ENCODE measurements at places on chromosomes 6 and 20.

GRCh38 chr6:39040080-39040673 is 8.4 kb upstream of the GLP1R start:
- no peak for DNase-seq

GRCh38 chr6:43481591-43482236 is 4.3 kb downstream of the TJAP1 start:
- DNase-seq = no peak

DNA sequence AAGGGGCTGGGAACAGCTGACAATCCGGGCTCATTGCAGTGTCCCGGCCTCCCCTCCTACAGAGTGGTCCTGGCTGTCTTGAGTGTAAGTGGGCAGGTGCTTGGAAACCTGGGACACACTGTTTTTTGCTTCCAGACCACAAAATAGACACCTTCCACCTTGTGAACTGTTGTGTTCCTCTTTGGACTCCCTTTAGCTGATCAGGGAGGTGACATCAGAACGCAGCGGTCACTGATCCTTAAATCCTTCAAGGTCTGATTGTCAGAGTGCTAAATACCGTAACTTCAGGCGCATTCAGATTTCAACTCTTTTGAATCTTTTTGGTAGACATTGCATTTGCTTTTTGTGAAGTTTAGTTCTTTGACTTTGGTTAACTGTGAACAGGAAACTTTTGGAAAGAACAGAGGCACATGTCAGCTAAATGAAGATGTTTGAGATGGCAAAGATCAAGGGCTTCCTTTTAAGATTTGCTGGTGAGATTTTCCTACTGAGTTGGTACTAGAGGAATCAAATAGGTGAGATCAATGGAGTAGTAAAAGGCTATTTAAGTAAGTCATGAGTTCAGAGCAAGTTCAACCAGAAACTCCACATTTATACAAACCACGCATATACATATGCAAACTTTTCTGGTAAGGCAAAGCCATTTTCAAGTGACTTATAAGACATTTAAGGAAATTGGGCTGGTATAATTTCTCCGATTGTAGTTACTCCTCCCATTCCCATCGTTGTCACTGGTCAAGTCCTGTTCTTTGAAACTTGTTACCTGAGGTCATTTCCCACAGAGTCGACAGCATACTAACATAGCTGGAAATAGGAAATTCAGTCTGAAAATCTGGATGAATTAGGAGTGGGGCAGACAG is 6.3 kb downstream of the PPP1R3G start:
- DNase-seq = no peak

- no peak for DNase-seq
These were observed 73.0 kb downstream of the TIAM2 start for GRCh38 chr6:155067956-155068615.

DNA sequence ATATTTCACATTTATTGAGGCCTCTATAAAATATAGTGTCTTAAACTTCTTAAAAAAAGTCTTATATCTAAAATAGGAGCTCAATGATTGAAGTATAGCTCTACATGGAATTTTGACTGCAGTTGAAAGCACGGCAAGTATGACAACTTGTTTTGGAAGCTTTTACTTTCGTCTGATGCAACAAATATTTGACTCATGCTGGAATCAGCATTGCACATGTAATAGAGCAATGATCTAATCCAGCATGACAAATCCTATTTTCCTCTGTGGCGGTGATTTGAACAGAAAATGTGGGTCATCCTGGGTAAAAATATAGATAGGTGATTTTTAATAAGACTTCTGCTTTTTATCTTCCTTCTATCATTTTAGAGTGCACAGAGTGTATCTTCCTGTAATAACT is 111.6 kb downstream of the TINAG start:
- no peak for DNase-seq

- DNase-seq = no peak
These were observed 16.3 kb downstream of the PKIG start for GRCh38 chr20:44598423-44599305.

DNA sequence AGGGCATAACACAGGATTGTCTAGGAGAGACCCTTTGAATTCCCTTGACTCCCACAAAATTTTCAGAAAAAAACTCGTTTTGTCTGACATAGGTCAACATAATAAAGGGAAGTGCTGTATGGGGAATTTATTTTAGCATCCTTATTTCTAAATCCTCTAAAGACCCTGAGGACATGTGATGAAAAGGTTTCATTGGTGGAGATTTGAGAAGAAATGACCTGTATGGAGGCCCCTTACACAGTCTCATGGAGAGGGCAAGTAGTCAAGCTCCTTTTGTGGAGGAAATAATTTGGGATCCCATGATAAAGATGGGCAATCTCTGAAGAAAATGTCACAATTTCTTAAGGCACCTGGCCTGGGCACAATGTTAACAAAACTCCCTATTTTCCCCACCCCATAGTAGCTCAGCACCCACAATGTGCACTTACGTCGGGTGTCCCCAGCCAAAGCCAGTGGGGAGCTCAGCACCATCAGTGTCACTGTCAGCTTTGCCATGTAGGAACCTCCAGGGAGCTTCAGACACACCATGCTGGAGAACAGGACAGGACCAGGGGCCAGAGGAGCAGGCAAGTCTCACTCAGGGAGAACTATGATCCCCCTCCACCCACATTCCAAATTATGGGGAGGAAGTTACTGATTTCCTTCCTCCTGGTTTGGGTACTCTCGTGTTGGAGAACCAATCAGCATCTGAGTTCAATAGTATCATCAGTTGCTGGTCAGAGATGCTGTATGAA is at the start of gene HLA-DRB5:
Gene HLA-DRB5 (minus strand): TSS at position 591 of the 734 bp plus-strand sequence. CDS start 63 bp downstream, at position 528.
- no peak for DNase-seq

DNA sequence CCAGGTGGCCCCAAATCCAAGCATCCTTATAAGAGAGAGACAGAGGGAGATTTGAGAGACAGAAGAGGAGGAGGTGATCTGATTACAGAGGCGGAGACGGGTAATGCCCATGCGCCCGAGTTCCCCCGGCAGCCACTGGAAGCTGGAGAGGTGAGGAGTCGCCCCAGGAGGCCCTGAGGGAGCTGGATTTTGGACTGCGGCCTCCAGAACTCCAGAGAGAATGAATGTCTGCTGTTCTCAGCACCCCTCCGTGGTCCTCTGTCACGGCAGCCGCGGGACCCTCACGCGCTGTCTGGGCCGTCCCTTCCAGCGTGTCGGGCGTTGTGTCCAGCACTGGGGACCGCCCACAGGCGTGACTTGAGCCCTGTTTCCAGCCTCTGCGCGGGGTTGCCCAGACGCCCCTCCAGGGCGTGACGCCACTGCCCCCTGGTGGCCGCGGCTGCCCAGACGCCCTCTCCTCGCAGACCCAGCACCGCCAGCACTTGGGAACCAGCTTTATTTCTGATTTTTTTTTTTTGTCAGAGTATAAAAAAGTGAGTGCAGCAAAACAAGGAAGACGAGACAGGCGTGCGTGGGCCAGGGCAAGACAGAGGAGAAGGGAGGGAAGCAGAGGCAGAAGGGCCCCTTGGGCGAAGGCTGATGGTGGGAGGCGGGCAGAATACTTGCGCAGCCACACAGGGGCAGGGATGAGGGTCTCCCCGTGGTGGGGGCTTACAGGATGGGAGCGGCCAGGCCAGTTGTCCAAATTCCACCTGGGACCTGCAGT is 4.1 kb upstream of the ZNF512B start:
- peak; percentile 82 for DNase-seq

DNA sequence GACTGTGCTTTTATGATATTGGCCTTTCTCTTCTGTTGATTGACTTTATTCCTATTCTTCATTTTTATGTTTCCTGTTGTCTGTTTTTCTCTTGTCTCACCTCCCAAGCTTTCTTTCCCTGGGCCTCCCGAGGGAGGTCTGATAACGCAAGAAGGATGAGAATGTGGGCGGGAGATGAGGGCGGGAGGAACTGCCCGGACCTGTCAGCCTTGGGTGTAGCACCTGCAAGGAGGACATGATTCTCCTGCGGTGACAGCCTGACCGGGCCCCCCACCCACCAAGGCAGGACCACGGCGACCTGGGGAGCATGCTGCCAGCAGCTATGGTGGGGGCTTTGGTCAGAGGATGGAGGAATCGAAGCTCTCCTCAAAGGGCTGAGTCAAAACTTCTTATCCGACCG is 86.9 kb downstream of the PLEKHG1 start:
- DNase-seq = no peak

DNA sequence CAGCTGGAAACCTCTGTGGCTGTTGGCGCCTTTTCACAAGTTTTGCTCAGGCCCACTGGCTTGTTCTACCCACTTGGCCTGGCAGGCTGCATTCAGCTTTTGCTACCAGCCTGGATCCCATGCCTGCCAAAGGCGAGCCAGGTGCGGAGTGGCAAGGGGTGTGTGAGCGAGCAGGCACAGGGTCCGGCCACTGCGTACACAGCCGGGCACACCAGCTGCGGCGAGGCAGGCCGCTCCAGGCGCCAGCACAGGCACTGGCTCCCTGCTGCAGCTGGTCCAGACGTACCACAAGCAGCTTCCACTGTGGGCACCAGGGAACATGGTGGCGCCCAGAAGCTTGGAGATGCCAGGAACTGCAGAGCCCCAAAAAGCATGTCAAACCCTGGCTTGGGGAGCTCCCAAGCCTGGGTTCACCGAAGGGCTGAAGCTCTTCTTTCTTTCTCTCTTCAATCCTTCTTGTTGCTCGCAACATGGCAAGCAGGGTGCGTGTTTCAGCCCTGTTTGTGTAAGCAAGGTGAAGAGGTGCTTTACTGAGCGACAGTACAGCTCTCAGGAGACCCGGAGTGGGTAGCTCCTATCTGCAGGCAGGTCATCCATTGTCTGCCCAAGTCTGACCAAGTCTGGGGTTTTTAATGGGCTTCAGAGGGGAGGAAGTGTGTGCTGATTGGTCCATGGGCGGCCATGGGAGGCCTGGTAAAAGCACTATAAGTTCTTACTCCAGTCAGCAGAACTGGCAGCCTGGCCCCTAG is 32.6 kb upstream of the GRM4 start:
- DNase-seq = no peak

DNA sequence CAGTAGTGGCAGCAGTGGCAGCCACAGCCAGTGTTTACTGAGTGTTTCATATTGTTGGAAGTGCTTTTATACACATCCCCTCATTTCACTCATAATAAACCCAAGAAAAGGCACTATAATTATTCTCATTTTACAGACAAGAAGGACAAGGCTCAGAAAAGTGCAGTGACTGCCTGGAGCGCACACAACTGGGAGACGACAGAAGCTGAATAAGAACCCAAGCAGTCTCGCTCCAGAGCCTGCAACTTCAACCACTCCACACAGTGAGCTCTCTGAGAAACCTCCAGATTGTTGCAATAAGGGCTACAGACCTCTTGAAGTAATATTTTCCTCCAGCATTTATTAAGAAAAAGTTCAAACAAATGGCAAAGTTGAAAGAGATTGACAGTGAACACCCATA is 76.9 kb downstream of the PLCG1 start:
- DNase-seq = no peak

- no peak for DNase-seq
These were observed 25.0 kb downstream of the CYB5R4 start for GRCh38 chr6:83884523-83884922.

DNA sequence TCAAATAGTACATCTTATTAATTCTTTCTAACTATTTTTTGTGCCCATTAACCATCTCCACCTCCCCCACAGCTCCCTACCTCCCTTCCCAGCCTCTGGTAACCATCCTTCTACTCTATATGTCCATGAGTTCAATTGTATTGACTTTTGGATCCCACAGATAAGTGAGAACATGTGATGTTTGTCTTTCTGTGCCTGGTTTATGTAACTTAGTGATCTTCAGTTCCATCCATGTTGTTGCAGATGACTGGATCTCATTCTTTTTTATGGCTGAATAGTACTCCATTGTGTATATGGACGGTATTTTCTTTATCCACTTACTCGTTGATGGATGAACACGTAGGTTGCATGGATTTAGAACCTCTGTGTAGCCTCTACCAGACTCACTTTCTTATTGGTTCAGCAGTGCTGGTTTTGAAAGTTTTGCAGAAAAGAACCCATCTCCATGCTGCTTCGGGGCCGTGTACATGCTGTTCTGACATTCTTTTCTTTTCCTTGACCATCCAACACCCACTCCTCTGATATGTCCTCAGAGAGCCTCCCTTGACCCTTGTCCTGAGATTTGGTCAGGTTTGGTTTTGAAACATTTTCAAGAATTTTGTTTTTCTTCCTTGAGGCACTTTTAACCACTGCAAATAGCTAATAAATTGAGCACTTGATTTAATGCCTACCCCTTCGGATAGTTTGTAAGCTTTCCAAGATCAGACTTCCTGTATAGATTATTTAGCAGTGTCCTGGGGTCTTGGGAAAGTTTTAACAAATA is 231.2 kb upstream of the ZFP64 start:
- DNase-seq = no peak

GRCh38 chr6:46352541-46353268 is 138.5 kb downstream of the RCAN2 start:
- no peak for DNase-seq

DNA sequence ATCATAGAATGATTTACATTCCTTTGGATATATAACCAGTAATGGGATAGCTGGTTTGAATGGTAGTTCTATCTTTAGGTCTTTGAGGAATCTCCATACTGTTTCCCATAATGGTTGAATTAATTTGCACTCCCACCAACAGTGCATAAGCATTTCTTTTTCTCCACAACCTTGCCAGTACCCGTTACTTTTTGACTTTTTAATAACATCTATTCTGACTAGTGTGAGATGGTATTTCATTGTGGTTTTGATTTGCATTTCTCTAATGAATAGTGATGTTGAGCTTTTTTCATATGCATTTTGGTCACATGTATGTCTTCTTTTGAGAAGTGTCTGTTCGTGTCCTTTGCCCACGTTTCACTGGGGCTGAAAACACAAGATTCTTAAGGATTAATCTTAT is 107.3 kb downstream of the TINAG start:
- no peak for DNase-seq

Data from GOT3 (cell line).